Stimulated activated effector memory CD8-positive, alpha-beta T cell treated with anti-CD3 and anti-CD28 coated beads, Interleukin-12 subunit alpha, Interleukin-12 subunit beta, amount 100 ng/mL, for 72 hours (primary cell): ENCODE measurements at places on chromosomes 3 and 15.

DNA sequence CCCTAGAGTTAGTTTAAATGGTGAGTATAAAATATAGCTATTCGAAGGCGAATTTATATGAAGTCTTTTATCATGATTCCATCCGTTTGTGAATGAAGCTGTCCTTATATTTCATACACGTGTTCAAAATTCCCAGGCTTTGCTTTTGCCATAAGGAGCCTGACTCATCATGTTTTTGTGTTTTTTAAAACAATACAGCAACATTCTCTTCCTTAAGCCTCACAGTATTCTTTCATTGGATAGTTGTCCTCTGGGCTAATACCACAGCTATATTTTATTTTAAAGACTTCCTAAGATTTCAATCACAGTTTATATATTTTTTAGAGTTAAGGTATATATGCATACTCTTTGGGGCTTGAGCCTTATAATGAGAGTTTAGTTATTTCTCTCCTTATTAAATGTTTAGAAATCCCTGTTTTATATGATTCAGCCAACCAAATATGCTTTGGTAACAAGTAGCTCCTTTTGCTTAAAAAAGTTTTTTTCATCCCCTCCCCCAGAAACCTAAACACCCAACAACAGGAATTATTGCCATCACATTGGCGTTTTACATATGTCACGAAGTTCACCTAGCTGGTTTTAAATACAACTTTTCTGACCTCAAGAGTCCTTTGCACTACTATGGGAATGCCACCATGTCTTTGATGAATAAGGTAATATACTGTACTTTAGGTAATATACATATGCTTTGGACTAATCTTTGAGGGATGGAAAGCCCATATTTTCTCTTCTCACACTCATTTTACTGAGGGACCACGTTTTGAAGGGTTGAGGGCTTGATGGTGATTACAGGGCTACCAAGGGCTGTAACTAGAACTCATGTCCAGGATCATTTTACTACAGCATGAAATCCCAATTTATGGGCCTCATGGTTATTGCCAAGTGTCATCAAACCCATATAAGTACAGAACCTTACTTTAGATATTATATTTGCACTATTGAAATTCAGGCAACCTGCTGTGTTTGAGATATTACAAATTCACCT is 28.5 kb downstream of the ST3GAL6 start:
- no peak for DNase-seq

DNA sequence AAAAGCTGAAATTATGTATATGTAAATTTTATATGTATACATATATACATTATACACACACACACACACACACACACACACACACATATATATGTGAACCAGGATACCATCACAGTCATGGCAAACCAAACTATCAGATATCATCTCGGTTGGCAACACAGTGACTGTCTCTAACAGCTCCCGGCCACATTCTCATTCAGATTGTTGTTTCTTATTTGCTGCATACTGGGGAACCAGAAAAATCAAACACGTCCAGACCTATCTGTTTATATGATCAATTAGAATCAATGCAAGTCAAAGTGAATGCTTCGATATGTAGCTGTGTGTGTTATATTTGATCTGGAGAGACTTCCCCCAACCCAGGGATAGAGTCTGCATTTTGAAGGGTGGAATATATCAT is 61.1 kb downstream of the TIPARP start:
- DNase-seq = no peak

DNA sequence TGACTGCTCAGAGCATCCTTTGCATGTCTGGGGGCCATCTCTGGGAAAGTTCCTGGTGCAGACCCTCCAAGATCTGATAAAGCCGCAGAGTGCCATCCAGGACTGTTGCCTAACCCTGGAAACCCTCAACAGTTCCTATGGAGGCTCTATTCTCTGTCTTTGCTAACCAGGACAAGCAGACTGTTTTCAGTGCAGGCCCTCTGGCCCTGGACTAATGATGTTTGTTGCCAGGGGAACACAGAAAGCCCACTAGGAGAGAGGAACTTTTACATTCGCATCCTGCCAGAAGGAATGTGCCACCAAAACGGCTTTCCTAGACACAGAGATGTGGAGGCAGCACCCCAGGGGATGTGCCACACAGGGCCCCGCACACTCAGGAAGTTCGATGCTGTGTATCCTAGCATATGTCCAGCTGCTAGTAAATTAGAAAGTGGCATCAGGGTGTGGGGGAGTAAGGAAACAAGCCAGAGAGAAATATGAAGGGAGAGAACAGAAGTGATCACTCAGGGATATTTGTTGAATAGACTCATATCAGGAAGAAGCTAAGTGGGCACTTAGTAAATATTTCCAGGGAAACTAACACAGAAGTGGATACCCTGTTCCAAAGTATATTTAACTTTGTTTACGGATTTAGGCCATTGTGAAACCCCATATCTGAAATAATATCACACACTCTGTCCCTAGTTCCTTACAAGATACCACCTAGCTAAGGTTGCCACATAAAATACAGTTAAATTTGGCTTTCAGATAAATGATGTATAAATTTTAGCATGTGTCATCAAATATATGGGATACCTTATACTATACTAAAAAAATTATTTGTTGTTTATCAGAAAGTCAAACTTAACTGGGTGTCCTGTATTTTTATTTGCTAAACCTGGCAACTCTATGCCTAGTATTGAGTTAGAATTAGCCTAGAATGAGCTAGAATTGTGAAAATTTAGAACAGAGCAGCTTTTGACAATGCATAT is 29.9 kb upstream of the TMOD3 start:
- DNase-seq = no peak

DNA sequence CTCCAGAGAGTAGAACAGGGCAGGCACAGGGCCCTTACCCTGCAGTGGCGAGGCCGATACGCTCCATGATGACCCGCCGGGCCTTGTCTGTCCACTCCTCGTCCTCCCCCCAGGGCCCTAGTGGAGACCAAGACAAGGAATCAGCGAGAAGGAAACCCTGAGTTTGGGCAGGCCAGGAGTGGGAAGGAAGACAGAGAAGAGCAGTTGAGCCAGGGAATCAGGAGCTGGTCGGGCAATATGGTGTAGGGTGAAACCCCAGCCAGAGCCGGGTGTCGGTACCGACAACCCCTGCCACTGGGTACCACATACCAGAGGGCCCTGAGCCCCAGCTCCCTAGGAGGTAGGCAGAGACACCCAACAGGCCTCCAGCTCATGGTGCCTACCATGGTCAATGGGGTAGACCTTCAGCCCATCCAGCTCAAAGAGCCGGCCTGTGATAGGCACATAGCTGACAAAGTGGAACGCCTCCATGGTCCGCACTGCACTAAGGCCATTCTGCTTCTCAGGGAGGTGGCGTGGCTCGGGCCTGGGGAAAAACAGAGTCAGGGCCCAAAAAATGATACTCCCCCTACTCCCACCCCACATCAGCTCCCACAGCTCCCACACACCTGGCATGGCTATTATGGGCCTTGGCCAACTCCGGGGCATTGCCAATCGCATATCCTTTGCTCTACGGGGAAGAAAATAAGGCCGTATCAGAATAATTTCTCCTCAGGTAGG is 38.0 kb downstream of the SEMA3G start:
- no peak for DNase-seq

DNA sequence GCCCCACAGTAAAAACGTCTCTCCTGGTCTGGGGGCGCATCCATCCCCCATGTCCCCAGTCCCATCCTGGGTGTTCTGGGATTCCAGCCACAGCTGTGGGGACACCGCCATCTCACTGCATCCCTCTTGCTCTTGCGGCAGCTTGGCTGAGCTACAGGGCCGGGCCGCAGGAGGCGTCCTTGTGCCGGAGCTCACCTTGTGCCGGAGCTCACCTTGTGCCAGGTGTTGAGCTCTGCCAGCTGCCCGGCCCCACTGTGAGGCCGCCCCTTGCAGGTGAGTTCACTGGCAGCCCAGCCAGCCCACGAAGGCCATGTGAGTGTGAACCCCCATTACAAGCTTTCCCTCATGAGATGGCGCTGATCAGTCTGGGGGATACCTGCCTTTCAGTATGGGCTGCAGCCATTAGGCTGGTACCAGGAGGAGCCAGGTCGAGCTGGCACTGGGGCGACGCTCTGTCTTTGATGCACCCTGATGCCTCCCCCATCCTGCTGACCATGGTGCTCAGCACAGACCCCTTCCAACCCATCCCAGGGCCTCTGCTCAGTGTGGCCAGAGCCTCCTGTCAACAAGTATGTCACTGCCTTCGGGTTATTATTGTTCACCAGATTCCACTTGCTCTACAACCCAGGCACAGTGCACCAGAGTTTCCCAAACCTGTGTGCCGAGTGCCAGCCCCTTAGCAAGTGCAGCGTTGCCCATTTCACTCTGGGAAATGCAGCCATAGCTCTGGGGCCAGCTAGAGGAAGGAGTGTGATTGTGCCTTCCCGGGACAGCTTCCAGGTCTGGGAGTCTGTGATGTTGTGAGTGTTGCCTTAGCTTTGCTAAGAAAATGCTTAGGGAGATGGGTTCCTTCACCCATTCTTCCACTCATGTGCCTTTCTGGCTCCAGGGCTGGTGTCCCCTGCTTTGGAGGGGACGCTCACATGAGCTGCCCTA is 105.7 kb downstream of the APBA2 start:
- DNase-seq = no peak

GRCh38 chr3:151106311-151106710 is 20.8 kb downstream of the MED12L start:
- no peak for DNase-seq

DNA sequence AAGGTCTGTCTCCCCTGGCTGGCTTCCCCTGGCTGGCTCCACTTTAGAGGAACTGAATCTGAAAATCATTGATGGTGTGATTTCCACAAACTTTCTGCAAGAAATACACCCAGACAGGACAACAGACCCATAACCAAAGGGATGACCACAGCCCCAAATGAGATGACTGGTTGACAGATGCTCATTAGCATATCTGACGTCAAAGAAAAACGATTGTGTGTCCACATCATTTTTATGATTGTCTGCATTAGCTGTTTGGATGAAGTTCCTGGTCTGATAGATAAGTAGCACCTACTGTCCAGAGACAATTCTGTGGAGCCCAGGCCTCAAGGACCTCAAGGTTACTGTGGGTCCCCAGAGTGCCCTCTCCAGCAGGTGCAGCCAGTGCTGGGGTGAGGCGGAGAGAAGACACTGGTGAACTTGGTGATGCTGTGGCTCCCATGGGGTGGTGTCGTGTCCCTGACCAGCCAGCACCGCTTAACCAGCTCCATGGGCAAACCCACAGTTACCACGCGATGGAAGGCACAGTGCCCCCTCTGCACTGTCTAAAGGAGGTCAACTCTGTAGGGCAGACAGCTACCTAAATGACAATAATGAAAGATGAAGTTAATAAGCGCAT is 127.4 kb downstream of the NSMCE3 start:
- DNase-seq = no peak

GRCh38 chr15:90580541-90580940 is 50.8 kb downstream of the CRTC3 start:
- DNase-seq = no peak

DNA sequence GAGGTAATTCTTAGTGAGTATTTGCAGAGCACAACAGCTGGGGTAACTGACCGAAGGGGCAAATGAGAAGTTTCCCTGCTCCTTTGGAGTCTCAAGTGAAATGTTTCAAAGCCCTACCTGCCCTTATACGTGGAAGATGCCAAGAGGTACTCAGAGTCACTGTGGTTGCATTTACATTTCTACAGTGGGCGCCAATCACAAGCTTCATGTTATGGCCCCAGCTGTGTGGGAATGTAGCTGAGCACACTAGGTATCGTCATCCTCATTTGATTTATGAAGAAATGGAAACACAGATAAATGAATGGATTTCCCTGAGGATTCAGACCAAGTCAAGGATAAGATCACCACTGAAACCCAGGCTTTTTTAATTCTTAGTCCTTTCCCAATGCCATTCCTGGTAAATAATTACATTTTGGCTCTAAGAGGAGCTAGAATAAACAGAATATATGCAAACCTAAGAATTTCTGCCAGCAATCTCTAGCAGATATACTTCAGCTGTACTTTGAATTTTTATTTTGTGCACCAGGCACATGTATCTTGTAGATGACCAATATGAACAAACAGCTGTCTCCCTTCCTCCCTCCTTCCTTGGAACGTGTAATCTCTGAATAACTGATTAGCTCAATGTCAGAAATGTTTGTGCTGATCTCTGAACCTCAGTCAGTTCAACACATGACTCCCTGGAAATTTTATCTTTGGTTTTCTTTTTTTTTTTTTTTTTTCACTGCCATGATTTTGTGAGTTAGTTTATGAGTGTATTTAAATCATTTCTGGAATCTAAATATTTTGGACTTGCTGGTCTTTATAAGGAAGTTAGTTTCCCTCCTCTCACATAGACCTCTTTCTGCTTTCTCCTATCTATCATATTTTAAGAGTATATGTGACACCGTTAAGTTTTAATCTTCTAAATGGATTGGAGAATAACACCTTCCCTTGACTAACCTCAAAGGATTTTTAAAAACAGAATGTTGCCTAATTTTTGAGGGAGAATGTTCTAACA is 69.2 kb downstream of the MAP2K5 start:
- DNase-seq = no peak

DNA sequence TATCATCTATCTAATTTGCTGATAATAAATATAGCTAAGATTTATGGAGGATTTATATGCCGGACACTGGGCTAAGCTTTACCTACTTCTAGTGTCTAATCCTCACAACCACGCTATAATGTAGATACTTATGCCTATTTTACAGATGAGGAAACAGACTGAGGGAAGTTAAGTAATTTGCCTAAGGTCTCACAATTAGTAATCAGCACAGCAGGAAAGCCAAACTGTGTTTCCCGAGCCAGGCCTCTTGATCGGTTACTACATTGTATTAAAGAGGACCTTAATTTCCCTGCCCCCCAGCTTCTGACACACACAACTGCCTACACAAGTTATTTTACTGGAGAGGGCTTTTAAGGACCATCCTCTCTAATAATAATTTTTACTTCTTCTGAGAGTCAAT is 40.9 kb downstream of the ONECUT1 start:
- DNase-seq = no peak

DNA sequence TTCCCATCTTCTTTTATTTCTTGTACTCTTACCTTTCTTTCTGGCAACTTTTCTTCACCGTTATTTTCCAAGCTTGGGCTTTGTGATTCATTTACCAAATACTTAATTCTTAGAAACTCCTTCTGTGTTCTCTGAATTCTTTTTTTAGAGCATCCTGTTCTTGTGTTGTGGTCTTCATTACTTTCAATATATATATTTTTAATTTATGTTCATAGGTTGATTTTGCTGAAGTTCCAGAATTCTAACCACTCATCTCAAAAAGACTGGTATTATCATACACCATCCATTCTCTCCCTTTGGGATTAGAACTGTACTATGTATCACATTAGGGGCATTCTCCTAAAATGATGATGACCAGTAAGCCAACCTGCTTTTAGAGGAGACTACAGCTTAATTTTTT is 362.3 kb upstream of the CBLB start:
- no peak for DNase-seq

GRCh38 chr15:48688493-48688892 is 43.0 kb upstream of the FBN1 start:
- DNase-seq = no peak
